ENCODE measurements at places on chromosomes 13 and 19. TPM values are rescaled to one million over a fixed set of nuclear protein-coding genes. Genes with fewer than 3 reads are reported as not detected.

WDR87 gene
- total RNA-seq = not detected

LILRA1 gene
- total RNA-seq = not detected

LHB gene
- not detected for total RNA-seq

ZNF558 gene
- total RNA-seq = 19.9 TPM

KLK8 gene
- total RNA-seq = not detected

RPL21 gene
- total RNA-seq = 809 TPM

PCDH9 gene
- 3.2 TPM for total RNA-seq

CLEC17A gene
- not detected for total RNA-seq

ZNF730 gene
- total RNA-seq = not detected

PLPP2 gene
- total RNA-seq = 1.9 TPM

NCAN gene
- total RNA-seq = not detected

ZNF790 gene
- 9.8 TPM for total RNA-seq

KLK12 gene
- not detected for total RNA-seq

UHRF1 gene
- total RNA-seq = 27.5 TPM

NCR1 gene
- total RNA-seq = not detected

LRG1 gene
- not detected for total RNA-seq

SLC10A2 gene
- total RNA-seq = not detected

ACP7 gene
- total RNA-seq = 0.23 TPM

ZNF526 gene
- total RNA-seq = 10.1 TPM

KCNRG gene
- 3.5 TPM for total RNA-seq

CXCL17 gene
- total RNA-seq = not detected

PSG1 gene
- 1.2 TPM for total RNA-seq
